Stimulated activated CD8-positive, alpha-beta memory T cell treated with anti-CD3 and anti-CD28 coated beads, Interleukin-15, amount 100 ng/mL, for 48 hours (primary cell): ENCODE measurements at places on chromosomes 4 and X.

DNA sequence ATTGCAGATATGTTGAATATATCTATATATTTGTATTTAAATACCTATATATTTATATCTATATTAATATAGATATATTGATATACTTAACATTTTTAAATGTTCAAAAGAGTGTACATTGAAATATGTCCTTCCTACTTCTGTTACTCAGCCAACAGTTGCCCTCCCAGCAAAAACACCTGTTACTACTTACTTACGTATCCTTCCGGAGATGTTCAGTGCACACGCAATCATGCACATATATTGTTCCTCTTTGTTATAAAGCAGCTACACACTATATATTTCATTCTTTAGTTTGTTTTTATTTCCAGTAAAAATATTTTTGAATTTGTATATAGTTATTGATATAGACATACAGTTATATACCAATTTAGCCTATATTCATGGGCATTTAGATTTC lies 142.3 kb downstream of the ARHGAP24 start:
- no peak for DNase-seq

DNA sequence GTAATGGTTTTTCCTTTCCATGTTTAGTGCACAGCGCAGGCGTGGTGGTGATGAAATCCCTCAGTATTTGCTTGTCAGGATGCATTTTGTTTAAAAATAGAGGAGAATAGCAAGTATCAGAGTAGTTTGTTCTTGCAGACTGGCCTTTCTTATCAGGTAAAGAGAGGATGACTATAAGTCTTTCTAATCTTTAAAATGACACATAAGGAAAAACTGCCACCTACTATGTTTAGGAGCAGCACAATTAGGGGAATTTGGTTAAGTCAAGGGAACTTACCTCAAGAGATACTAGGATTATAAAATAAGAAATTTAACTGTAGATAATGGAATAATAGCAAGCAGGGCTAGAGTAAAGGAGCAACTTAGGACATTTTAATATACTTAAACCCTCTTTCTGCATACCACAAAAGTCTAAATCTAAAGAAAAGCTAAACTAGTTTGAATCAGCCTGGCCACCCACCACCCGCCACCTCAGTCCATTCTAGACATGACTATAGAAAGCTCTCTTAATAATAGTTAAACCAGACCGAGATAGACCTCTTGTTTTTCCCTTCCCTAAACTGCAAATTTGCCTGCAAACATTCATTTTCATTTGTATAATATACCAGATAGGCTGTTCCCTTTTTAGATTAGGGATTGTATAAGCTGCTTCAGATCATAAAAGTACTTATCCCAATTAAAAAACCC lies 62.0 kb downstream of the APOOL start:
- no peak for DNase-seq

DNA sequence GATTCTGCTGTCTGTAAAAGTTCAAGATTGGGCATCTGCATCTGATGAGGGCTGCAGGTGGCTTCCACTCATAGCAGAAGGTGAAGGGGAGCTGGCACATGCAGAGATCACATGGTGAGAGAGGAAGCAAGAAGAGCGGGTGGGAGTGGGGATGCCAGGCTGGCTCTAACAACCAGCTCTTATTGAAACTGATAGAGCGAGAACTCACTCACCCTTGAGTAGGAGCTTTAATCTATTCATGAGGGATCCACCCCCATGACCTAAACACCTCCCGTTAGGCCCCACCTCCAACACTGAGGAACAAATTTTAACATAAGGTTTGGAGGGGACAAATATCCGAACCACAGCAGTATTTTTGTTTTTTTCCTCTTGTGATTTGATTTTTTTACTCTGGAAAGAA lies 45.8 kb downstream of the PHOX2B start:
- DNase-seq, result no peak

DNA sequence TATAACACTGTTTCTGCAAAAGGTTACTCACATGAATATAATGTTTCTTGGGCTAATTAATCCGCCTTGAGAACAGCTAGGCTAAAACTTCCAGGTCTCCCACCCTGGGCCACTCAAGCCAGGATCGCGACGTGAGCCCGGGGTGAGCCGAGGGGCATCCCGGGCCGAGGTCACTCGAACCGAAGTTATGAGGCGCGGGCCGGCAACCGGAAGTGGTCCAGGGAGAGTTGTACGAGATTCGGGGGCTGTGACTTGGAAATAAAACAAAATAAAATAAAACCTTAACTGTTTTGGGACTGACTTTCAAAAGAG lies 317 bp downstream of the CMC4 start:
- no peak for DNase-seq

GRCh38 chrX:49165901-49166881 lies 3.6 kb downstream of the MAGIX start:
- DNase-seq, result peak; percentile 65

- DNase-seq, result no peak
Observed at GRCh38 chr4:122643257-122643656, 22.4 kb upstream of the IL21 start.

- DNase-seq, result no peak
Observed at GRCh38 chrX:38379088-38379487, 26.7 kb downstream of the OTC start.

GRCh38 chrX:6962006-6962355 lies 185.5 kb upstream of the STS start:
- no peak for DNase-seq

GRCh38 chr4:45453258-45453853 lies 670.5 kb downstream of the GABRG1 start:
- DNase-seq, result no peak

- no peak for DNase-seq
Observed at GRCh38 chrX:20224814-20225487, 41.8 kb downstream of the RPS6KA3 start.

DNA sequence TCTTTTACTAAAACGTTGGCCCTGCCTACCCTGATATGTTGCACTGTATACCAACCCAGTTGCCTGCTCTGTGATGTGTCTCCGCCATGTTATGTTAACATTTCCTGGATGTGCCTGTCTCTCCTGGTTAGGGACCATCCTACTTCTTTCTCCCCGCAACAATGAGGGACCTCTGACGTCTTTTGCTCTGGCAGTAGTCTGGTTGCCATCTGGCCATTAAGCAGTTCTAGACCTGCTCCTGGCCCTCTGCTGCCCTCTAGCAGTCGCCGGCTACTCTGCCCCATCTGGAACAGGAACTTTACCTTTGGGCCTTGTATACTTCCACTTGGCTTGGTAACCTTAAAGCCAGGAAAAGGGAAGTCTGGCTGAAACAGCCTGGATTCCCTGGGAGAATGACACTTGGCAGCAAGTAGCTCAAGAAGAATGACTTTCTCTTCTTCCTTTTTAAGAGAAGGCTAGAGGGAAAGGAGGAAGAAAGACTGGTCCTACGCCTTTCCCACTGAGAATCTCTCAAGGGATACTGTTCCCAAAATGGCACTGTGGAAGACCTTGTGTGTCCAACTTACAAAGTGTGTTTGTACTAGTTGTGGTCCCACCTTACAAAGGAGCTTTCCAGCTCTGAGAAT lies 63.5 kb downstream of the GPC3 start:
- DNase-seq, result peak; percentile 3

GRCh38 chr4:7389719-7390118 lies 45.0 kb downstream of the PSAPL1 start:
- DNase-seq, result no peak

DNA sequence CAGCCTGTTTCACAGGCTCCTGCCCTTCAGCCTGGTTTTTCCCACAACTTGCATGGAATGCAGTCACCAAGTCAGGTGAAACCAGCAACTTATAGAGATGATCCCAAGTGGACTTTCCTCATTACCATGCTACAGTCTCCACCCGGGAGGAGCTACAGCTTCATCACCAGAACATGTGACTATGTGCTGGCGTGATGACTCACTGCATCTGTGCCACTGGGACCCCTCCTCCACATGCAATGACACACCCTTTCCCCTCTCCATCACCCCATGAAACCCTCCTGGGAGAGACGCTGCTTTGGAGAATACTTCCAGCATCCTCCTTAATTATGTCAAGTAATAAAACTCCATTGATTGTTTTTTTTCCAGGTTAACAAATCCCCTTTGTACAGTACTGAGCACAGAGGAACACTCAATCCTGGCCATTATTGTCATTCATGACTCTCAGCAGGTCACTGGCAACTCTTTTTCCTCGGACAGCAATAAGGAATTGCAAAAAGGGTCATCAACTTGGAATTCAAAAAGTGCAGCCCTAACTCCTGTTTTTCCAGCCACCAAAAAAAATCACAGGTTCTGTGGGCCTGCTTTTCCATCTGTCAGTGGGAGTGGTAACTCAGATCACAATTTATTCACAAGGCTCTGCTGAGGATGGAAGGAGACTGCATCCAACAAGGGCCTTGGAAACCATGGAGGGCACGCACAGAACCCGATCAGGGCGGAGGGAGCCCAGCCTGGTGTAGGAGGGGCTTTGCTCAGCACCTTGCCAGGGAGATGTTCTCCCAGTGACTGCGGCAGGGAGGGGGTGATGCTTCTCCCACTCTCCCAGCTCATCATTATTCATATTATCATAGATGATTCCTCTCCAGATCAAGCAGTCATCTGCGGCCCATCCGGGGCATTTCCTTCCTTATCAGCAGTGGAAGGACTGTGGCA lies 17.4 kb downstream of the QDPR start:
- DNase-seq, result peak; percentile 1

DNA sequence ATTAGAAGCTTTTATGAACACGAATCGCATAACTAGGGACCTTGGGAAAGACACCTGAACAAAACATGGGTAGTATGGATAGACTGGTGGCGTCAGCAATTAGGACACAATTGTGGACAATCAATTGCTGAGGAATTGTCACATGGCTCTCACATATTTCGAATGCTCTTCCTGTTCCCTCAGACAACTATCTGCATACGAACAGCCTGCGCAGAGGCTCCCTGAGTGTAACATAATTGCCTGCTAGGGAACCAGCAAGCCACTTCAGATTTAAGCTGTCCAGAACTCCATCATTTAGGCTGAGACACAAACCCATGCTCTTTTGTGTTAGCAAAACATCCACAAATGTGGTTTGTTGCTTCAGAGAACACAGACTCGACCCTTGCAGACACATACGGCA lies 160.8 kb downstream of the MGST2 start:
- no peak for DNase-seq

DNA sequence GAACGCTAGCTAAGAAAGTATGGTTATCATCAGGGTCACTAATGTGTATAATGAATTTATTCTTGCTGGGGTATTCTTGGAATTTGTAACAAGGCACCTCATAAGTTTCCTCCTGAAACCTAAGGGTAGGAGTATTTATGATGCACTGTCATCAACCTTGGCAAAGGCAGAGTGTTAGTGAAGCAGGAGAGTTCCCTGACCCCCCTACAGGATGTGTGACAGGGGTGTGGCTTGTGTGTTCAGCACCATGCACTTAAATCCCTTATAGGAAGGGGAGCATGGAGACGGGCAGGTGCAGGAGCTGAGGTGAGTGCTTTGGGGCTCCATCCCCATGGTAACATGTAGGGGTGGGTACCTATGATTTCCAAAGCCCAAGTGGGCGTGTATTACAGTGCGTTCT lies 237.7 kb downstream of the GALNTL6 start:
- no peak for DNase-seq

DNA sequence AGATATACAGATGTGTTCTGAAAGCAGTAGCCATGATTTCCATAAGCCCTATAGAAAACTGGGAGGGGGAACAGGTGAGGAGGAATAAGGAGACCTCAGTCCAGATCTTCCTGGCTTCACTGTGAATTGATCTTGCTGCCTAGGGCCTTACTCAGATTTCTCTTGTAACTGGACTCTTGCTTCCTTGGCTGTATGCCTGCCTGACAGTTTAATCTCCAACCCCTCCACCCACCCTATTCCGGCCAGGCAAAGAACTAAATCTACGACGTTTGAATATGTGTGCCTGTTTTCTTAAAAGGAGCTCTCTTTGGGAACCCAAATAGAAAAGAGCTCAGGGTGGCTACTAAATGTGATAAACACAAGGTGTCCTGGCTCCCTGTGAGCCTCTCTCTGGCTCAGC lies 173.0 kb downstream of the GPC3 start:
- no peak for DNase-seq

- peak; percentile 4 for DNase-seq
Observed at GRCh38 chrX:109890910-109891502, 111.9 kb upstream of the TMEM164 start.

- no peak for DNase-seq
Observed at GRCh38 chrX:65866146-65866545, 173.7 kb downstream of the VSIG4 start.
